Neuronal stem cell (in vitro differentiated cells): ENCODE measurements at places on chromosomes 6 and 20.

DNA sequence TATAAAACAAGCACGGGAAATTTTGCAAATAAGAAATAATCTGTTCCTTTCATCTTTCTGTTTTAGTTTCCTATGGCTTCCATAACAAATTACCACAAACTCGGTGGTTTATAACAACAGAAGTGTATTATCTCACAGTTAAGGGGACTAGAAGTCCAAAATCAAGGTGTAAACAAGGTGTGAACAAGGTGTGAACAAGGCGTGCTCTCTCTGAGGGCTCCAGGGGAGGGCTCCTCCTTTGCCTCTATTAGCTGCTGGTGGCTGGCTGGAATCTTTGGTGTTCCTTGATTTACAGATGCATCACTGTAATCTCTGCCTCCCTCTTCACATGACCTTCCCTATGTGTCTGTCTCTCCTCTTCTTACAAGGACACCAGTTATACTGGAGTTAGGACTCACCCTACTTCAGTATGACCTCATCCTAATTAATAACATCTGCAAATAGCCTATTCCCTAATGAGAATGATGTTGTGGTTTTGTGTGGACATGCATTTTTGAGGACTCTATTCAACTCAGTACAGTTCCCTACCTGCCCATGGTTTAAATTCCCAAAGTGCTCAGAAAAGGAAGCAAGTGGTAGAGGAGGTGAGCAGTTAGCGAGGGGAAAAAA is 17.5 kb upstream of the BMP5 start:
- DNase-seq, result no peak

GRCh38 chr6:166950443-166950821 is 5.9 kb downstream of the RNASET2 start:
- DNase-seq, result no peak

DNA sequence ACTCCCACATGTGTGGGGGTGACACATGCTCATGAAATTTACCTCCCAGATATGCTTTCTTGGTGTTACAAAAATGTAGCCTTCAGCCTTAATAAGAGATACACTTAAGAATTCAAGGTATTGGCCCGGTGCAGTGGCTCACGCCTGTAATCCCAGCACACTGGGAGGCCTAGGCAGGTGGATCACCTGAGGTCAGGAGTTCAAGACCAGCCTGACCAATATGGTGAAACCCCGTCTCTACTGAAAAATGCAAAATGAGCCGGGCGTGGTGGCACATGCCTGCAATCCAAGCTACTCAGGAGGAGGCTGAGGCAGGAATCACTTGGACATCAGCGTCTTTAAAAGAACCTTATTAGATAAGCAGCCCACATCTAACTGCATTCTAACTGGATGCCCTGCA is 614.3 kb upstream of the CDH4 start:
- DNase-seq, result no peak

- no peak for DNase-seq
Observed at GRCh38 chr20:24684421-24684871, 215.0 kb downstream of the SYNDIG1 start.

DNA sequence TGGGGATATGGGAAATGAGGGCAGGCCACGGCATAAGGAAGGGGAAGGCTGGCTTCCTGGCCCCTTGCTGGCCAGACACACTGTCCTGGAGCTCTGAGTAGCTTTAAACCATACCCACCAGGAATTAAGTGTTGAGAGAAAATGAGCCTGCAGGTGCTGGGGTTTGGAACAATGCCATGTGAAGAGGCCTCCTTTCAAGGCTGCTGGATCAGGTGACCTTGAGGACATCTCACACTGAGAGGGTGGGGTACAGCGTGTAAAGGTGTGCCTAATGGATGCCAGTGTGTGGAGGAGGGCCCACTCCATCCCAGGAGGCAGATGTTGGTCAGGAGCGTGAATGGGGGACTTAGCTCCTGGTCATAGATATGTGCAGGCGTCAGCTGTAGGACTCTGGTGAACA is 74.8 kb upstream of the MLN start:
- DNase-seq, result no peak

DNA sequence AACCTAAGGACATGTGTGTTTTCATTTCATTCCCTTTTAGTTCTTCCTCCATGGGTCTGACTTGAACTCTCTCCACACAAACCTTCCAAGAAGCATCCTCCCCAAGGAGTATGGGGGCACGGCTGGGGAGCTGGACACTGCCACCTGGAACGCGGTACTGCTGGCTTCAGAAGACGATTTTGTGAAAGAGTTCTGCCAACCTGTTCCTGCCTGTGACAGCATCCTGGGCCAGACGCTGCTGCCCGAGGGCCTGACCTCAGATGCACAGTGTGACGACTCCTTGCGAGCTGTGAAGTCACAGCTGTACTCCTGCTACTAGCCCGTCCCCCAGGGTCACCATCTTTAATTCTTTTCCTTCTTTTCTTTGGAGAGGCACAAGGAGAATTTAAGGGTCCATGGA is 13.5 kb downstream of the TTPAL start:
- no peak for DNase-seq

- DNase-seq, result no peak
Observed at GRCh38 chr6:33880104-33880678, 76.4 kb upstream of the MLN start.

DNA sequence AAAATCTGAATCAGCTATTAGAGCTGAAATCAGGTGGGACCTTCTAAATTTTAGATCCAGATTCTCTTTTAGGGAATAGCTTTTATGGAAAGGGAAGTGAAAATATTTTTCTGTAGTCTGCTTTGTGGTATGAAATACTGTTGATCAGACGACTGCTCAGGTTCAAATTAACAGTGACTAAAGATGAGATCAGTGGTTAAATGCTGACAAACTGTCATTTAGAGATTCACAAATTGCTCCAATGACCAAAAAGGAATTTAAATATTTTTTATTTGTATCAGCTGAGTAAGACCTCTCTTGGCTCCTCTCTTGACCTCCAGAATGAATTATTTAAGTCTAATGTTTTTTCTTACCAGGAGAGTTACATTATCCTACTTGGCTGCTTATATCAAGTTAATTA is 77.3 kb downstream of the KCNQ5 start:
- DNase-seq, result no peak

GRCh38 chr6:166643891-166644590 is 17.0 kb upstream of the RPS6KA2 start:
- no peak for DNase-seq

- DNase-seq, result peak; percentile 53
Observed at GRCh38 chr6:32047855-32048766, 9.9 kb downstream of the CYP21A2 start.
